Psoas muscle (tissue), 8 donors: ENCODE measurements at places on chromosomes 4 and X.

DNA sequence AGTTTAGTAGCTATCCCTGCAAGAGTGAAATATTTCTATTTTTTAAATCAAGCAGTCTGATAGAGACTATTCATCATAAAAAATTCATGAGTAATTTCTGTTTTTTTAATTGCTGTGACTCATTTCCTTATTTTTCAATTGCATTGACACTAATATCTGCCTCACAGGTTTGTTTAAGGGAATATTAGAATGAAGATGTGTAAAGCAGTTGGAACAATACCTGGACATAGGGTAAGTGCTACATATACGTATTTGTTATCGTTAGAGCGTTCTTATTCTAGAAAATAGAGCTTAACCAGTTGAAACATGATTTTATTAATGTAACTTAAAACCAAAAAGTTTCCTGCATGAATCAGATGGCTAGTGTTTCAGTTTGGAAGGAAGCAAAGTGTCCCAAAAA, 2211.3 kb downstream of the PCDH7 start:
- no peak for DNase-seq

- no peak for DNase-seq
These were observed 367.3 kb downstream of the GRIA2 start for GRCh38 chr4:157587681-157588423.

- DNase-seq, result peak; percentile 56
These were observed 797 bp downstream of the PKD2 start for GRCh38 chr4:88008122-88008742.

DNA sequence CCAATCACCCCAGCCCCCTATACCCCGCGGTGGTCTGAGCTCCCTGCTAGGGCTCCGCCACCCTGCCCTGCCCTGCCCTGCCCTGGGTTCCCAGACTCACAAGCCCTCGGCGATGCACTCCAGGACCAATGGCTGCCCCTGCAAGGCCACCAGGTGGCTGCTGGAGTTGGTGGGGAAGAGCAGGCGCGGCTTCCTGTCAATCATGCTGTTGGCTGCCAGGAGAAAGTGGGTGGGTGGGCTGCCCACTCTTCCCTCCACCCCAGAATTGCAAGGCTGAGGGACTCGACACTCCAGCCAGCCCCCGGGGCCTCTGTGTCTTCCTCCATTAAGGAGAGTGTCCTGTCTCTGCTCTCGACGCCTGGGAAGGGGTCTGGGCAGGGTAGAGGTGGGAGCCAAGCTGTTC, 15.7 kb downstream of the L1CAM start:
- no peak for DNase-seq

GRCh38 chr4:75655562-75655961, 17.6 kb downstream of the G3BP2 start:
- no peak for DNase-seq

DNA sequence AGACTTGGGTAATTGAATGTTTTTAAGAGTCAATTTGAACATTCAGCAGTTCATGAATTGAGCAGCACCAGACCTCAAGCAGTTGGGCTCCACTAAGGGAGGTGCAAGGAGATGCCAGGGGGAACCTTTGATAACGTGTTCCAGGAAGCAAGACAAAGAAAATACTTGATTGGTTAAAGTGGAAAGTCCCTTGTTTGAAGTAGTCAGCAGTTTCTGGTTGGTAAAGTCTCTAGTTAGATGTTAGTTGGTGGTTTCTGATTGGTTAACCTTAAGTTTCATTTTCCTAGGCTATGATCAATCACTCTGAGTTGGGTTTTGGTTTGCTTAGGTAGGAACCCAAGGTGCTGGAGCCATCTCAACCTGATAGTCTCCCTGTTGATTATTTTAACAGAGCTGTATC, 4.0 kb downstream of the HERC6 start:
- no peak for DNase-seq

DNA sequence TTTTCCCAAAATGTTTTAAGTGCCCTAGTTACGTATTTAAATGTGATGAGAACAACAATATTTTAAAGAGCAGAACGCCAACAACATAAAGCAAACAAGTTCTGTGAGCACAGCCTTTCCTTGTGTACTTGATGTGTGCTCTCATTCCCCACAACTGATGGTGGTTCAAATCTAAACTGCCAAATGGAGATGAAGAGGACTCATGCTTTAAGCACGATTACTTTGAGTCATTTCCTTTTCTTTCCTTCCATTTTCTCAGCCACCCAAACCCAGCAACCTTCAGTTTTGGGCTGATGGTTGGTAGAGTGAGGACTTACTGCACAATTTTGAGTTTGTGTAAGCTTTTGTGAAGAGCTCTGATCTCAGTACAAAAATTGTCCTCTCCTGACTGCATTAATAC, 1.7 kb downstream of the NSD2 start:
- no peak for DNase-seq
